ENCODE measurements at places on chromosomes 1 and 21.
A peak's percentile ranks its signal among the peaks of the same experiment; 100 is the strongest.

- no peak overlapping the region for H3K27ac ChIP-seq
- no peak overlapping the region for H3K4me3 ChIP-seq
- H3K36me3 ChIP-seq, result peaks cover 18% of the 10 kb centered on the region
These were observed 38.0 kb upstream of the MAGOH start for GRCh38 chr1:53276153-53276901.

DNA sequence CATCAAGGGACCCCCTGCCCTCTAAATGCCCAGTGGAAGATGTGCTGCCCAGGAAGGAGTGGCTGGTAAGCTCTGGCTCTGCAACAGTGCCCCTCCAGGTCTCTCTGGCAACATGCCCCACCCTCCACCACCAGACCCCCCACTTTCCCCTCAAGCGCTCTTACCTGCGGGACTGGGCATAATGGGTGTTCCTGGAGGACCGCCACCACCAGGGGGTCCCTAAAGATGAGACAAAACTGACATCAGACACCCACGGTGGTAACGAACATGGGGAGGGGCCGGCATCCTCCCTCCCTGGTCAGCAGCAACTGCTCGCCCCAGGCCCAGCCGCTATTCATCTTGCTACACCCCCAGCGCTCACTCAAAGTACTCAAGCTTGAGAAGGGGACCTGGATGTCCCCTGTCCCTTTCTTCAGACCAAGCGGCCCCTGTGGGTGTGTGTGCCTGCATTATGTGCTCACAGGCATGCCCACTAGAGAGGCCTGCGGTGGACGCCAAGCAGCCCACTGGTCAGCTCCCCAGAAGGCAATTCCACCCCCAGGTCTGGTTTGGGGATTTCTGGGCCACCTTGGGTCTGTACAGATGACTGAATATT is 40.9 kb downstream of the MRPL37 start:
- no peaks in the 10 kb centered on the region for H3K4me1 ChIP-seq
- no peak overlapping the region for H3K4me3 ChIP-seq
- no peaks in the 10 kb centered on the region for H3K36me3 ChIP-seq
- H3K27me3 ChIP-seq, result no peaks in the 10 kb centered on the region
- no peak overlapping the region for H3K27ac ChIP-seq
- DNase-seq, result no peak

DNA sequence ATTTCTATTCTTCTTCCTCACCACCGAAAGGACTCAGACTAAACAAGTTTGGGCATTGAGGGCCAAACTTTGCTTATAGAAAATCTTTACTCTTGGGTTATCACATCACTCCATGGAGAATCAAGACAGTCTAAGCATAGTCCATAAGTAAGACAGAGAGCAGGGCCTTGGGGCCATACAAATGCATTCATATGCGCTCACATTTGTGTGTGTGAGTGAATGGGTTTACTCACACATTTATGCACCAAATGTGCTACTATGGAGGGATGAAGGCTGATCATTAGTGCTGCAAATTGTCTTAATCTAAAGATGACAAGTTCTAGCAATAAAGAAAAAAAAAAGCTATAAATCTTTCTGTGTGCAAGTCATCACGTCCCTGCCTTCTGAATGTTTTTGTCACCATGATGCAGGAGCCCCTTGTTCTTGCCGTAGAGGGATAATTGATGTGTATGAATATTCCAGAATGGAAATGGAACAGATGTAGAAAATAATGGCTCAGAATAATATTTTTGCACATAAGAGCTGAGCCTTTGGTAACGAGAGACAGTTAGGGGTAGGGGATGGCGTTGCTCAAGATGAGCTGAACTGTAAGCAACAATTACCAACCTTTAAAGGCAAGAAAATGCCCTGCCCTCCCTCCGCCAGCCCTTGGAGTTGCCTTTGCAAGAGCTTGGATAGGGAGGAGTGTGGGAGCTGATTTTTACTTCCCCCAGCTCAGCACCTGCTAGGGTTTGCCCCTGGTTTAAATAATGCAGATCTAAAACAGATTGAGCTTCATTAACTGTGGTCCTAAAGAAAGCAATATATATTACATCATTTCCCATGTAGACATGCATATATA is 52.3 kb upstream of the IKBKE start:
- peaks cover 10% of the 10 kb centered on the region for H3K4me1 ChIP-seq
- H3K27ac ChIP-seq, result no peak overlapping the region
- no peak overlapping the region for H3K4me3 ChIP-seq
- H3K27me3 ChIP-seq, result no peaks in the 10 kb centered on the region
- peaks cover 32% of the 10 kb centered on the region for H3K36me3 ChIP-seq
- DNase-seq, result no peak

DNA sequence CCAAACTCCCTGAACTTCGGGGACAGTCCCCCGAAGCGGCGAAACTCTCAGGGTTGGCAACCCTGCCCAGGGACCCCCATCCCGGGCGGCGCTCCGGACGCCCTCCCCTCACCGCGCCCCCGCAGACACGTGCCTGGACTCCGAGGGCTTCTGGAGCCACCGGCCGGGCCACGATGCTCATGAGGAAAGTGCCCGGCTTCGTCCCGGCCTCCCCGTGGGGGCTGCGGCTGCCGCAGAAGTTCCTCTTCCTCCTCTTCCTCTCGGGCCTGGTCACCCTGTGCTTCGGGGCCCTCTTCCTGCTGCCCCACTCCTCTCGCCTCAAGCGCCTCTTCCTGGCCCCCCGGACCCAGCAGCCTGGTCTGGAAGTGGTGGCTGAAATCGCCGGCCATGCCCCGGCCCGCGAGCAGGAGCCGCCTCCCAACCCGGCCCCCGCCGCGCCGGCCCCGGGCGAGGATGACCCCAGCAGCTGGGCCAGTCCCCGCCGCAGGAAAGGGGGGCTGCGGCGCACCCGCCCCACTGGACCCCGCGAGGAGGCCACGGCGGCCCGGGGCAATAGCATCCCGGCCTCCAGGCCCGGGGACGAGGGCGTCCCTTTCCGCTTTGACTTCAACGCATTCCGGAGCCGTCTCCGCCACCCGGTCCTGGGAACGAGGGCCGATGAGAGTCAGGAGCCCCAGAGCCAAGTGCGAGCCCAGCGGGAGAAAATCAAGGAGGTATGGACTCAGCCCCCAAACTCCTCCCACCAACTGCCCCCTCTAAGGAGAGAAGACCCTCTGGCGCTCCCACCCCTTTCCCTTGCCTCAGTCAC is 1.2 kb downstream of the MAN1C1 start:
- no peak overlapping the region for H3K27ac ChIP-seq
- no peak overlapping the region for H3K4me3 ChIP-seq
- no peak for DNase-seq
- H3K36me3 ChIP-seq, result no peaks in the 10 kb centered on the region
- H3K27me3 ChIP-seq, result no peaks in the 10 kb centered on the region
- H3K4me1 ChIP-seq, result peaks cover 18% of the 10 kb centered on the region

- no peak overlapping the region for H3K27ac ChIP-seq
- no peak overlapping the region for H3K4me3 ChIP-seq
- peaks cover 29% of the 10 kb centered on the region for H3K4me1 ChIP-seq
These were observed 1.6 kb upstream of the DYRK3 start for GRCh38 chr1:206633708-206634121.

DNA sequence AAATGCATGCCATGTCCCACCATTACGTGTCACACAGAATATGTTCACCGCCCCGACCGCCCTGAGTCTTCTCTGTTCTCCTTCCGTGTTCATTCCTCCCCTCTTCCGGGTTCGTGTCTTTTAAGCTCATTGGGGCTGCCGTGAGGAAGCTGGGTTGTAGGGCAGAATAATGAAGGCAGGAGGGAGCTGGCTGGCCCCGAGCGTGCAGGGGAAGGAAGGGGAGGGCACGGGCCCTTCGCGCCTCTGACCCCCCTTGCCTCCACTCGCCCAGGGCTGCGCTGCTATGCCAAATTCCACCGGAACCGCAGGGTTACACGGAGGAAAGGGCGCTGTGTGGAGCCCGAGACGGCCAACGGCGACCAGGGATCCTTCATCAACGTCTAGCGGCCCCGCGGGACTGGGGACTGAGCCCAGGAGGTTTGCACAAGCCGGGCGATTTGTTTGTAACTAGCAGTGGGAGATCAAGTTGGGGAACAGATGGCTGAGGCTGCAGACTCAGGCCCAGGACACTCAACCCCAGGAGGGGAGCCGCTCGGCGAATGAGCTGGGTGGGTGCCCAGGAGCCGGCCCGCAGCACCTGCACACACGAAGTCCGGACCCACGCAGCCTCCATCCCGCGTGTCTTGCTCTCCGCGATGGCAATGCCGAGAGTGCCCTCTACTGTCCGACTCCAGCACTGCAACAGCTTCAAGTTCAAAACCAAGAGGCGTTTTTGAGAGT is 16.5 kb upstream of the AGTRAP start:
- H3K4me3 ChIP-seq, result no peak overlapping the region
- peak; percentile 83 for DNase-seq
- no peaks in the 10 kb centered on the region for H3K27me3 ChIP-seq
- no peak overlapping the region for H3K27ac ChIP-seq
- H3K36me3 ChIP-seq, result no peaks in the 10 kb centered on the region
- peaks cover 4% of the 10 kb centered on the region for H3K4me1 ChIP-seq

DNA sequence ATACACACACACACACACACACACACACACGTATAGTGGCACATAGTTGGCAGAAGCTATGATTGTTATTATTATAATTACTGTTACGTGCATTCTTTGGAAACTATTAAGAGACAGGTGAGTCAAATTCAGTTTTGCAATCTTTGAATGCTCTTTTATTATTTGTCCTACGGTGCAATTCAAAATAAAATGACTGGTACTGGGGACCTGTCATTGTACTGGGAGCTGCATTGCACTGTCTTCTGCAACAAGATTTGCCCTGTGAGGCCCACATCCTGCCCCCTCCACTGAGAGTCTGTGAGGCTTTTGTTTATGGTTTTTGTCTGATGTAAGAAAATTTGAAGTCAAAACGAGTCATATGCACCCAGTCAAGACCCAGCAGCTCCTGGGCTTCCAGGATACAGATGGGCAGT is 1.9 kb downstream of the LY9 start:
- no peaks in the 10 kb centered on the region for H3K27me3 ChIP-seq
- H3K4me3 ChIP-seq, result no peak overlapping the region
- H3K36me3 ChIP-seq, result no peaks in the 10 kb centered on the region

DNA sequence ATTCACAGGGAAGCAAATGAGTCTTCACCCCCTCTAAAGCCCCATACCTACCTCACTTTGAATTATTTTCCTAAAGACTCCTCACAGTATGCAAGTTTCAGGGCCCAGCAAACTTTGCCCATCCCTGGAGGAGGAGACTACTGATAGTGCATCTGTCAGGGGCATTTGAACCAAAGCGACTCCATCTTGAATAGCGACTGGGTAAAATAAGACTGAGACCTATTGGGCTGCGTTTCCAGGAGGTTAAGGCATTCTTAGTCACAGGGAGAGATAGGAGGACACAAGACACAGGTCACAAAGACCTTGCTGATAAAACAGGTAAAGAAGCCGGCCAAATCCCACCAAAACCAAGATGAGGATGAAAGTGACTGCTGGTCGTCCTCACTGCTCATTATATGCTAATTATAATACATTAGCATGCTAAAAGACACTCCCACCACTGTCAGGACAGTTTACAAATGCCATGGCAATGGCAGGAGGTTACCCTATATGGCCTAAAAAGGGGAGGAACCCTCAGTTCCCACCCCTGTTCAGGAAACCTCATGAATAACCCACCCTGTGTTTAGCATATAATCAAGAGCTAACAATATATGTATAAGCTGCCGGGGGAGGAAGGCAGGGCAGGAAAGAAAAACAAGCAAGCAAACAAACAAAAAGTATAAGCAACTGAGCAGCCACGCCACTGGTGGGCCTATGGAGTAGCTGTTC is 3.3 kb upstream of the PKNOX1 start:
- H3K27me3 ChIP-seq, result no peaks in the 10 kb centered on the region
- peaks cover 14% of the 10 kb centered on the region for H3K4me1 ChIP-seq
- no peak overlapping the region for H3K27ac ChIP-seq
- DNase-seq, result no peak
- H3K36me3 ChIP-seq, result no peaks in the 10 kb centered on the region

DNA sequence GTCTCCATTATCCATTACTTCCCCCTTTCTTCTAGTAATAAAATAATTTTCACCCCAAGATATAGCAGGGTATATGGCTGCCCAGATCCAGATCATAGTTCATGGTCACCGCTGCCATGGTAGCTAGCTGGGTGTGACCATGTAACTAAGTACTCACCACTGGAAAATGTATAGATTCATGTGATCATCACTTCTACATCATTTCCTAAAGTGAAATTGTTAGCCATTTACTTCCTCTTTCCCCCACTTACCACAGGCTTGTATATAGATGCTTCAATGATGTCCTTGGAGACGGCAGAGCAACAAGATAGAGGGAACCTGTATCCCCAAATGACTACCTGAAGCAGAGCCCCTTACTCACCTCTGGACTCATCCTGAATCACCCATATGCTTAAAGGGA is 22.7 kb upstream of the EYA3 start:
- no peaks in the 10 kb centered on the region for H3K27me3 ChIP-seq
- H3K27ac ChIP-seq, result no peak overlapping the region
- peaks cover 10% of the 10 kb centered on the region for H3K4me1 ChIP-seq
- H3K36me3 ChIP-seq, result no peaks in the 10 kb centered on the region

DNA sequence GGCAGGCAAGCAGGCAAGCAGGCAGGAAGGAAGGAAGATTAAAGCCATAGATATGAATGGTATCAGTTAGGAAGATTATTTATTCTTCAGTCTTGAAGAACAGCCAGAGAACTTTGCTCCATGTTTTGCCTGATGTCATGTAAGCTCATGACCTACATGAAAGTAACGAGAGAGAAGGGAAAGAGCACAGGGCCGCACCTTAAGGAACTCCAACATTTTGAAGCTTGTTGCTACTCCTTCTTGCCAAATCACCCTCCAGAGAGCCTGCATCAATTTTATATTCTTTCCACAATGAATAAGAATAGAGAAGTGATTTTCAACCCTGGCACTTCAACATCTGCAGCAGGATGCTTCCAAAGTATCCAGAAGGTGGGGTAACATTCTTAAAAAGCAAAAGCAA is 78.0 kb upstream of the EFHD2 start:
- H3K4me3 ChIP-seq, result no peak overlapping the region
- no peak overlapping the region for H3K27ac ChIP-seq
- H3K36me3 ChIP-seq, result no peaks in the 10 kb centered on the region
- no peaks in the 10 kb centered on the region for H3K27me3 ChIP-seq

DNA sequence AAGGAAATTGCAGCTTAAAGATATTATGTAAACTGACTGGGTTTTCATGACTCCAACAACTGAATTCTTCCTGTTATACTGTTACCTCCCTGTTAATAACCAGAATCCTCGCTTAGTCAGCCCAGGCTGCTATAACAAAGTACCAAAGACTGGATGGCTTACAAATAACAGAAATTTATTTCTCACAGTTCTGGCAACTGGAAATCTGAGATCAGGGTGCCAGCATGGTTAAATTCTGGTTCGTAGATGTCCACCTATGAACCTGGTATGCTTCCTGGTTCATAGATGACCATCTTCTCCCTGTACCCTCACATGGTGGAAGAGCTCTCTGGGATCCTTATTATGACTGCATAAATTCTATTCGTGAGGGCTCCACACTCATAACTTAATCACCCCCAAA is 8.1 kb upstream of the TCHHL1 start:
- no peaks in the 10 kb centered on the region for H3K27me3 ChIP-seq
- H3K4me1 ChIP-seq, result no peaks in the 10 kb centered on the region
- DNase-seq, result no peak
- H3K36me3 ChIP-seq, result no peaks in the 10 kb centered on the region

- H3K27ac ChIP-seq, result peak overlapping the region; percentile 69
- no peaks in the 10 kb centered on the region for H3K27me3 ChIP-seq
- H3K4me3 ChIP-seq, result peak overlapping the region; percentile 30
- DNase-seq, result peak; percentile 60
These were observed 5.6 kb downstream of the RUNX1 start for GRCh38 chr21:35043549-35043948.

GRCh38 chr1:41241749-41242341 is at the start of gene SCMH1:
SCMH1 (minus strand) TSS chr1:41242306; CDS start chr1:41186133, 56,173 bp downstream.
- H3K27ac ChIP-seq, result peak within 1 kb of the TSS; percentile 93
- H3K4me1 ChIP-seq, result peaks cover 60% of the 10 kb centered on the region

- no peak overlapping the region for H3K4me3 ChIP-seq
- no peak for DNase-seq
- H3K27me3 ChIP-seq, result no peaks in the 10 kb centered on the region
- no peaks in the 10 kb centered on the region for H3K36me3 ChIP-seq
- H3K4me1 ChIP-seq, result peaks cover 4% of the 10 kb centered on the region
These were observed 100.6 kb upstream of the VAMP3 start for GRCh38 chr1:7670334-7671145.

Data from Karpas-422 (cell line).